ENCODE measurements at places on chromosomes 16 and 17.

GRCh38 chr16:74268372-74268782 is 28.2 kb upstream of the PSMD7 start:
- DNase-seq: no peak

GRCh38 chr17:2042390-2042847 is 597 bp downstream of the OVCA2 start:
- no peak for DNase-seq

GRCh38 chr16:70779361-70779760 is 21.6 kb downstream of the VAC14 start:
- DNase-seq: no peak

GRCh38 chr17:39194985-39195524 is 2.4 kb downstream of the CACNB1 start:
- peak; percentile 21 for DNase-seq

DNA sequence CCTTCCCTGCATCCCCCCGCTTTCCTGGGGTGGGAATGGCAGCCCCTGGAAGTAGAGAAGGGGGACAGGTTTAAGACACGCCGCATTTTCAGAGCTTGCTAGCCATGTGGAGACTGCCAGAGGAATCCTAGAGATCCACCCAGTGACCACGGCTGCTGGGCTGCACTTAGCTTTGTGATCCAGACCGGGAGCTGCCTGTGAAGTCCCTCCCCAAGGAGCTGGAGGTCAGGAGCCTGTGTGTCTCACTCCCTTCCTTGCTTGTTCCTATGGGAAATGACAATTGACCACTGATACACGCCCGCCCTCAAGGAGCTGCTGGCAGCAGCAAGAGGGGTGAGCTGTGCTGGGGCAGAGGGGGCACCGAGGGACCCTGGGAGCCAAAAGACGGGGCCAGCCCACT is 73.7 kb downstream of the SREBF1 start:
- DNase-seq: no peak

- DNase-seq: no peak
These were observed 2.6 kb downstream of the WNT9B start for GRCh38 chr17:46853896-46854444.

DNA sequence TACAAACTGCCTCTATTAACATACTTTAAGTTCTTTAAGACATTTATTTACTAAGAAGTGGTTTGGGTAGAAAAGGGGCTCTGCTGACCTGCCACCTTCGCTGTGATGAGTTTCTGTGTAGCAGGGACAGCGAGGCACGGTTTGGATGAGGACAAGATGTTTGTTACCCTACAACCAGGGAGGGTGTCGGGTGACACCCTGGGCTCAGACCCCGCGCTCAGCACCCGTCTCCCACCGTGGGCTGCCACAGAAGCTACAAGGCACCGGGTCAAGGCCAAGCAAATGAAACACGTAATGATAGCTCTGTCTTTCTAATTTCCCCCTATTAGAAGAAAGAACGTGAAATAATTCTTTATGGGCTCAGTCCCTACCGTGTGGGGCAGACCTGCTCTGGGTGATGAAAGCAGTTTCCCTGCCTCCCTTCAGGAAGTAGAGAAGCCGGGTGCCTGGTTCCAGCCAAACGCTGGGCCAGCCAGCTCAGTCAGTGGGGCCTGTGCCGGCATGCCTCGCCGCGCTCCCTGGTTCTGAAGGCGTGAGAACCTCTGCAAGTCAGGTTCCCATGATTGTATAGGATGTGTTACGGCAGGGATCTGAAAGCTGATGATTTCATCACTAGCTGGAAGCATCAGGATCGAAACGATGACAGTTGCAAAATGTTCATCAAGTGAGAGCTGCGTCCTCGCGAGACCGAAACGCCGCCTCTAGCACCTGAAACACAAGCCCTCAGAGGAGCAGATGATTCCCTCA is 3.9 kb downstream of the ZNF750 start:
- DNase-seq: no peak

- no peak for DNase-seq
These were observed 9.1 kb downstream of the ASIC2 start for GRCh38 chr17:33284022-33284421.

- no peak for DNase-seq
These were observed 3.5 kb upstream of the UQCC4 start for GRCh38 chr16:1424028-1424427.

DNA sequence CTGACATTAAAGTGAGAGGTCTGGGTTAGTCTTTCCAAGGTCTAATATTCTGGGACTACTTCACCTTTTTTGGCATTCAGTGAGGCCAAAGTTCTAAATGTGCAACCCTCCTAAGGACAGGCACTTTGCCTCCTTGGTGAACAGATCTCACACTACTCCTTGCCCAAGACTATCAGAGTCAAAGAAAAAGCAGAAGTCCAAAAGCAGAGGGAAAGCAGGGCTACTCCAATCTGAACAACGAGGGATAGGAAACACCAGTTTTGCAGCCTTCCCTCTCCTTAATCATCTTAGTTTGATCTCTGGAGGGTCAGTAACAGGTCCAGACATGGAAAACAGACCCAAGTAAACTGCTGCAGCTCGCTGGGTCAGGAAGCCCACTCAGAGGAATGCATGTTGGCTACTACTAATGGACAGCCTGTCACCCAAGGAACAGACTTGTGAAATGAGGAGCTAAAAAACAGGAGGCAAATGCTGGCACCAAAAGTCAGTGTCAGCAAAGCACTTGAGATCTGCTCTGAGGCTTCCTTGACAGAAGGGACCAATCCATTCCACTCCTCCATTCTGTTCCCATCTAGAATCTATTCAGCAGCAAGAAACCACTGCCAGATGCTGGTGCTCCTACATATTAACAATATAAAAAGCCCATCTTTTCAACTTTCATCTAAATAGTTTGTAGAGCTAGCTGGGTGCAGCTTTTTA is 29.9 kb downstream of the DCUN1D3 start:
- DNase-seq: no peak

- no peak for DNase-seq
These were observed 29.4 kb downstream of the ANKFY1 start for GRCh38 chr17:4234401-4234800.

DNA sequence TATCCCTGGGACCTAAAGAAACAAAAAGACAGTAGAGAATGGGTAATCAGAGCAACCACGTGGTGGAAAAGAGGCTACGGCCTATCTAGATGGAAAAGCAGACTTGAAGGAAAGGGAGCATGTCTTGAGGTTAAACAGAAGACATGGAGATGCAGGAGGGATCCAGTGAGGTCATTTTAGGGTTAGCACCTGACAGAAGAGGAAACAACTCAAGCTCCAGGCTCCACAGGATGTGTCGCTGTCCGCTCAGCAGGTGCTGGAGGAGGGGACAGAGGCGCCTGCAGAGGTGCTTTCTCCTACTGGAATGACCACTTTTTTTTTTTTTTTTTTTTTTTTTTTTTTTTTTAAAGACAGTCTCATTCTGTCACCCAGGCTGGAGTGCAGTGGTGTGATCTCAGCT is 47.5 kb upstream of the CLEC3A start:
- no peak for DNase-seq

GRCh38 chr16:67213197-67214019 is 13.5 kb upstream of the TMEM208 start:
- DNase-seq: no peak

GRCh38 chr17:59723041-59723440 is 15.6 kb downstream of the VMP1 start:
- no peak for DNase-seq

DNA sequence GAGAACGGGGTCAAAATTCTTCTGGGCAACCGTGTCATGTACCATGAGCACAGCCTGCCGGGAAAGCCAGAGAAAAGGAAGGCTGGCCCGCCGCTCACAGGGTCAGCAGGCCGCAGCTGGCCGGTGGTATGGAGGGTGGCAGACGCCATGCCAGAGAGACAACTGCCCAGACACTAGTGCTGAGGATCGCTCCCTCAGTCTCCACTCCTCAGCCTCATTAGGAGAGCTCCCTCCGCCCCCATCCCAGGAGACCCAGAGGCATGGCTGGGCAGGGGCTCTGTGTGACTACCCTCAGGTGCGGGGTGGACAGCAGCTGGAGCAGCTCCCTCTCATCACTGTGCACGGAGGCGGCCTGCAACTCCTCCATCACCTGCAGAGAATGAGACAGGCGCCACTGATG is 3.2 kb downstream of the MPP3 start:
- DNase-seq: no peak

DNA sequence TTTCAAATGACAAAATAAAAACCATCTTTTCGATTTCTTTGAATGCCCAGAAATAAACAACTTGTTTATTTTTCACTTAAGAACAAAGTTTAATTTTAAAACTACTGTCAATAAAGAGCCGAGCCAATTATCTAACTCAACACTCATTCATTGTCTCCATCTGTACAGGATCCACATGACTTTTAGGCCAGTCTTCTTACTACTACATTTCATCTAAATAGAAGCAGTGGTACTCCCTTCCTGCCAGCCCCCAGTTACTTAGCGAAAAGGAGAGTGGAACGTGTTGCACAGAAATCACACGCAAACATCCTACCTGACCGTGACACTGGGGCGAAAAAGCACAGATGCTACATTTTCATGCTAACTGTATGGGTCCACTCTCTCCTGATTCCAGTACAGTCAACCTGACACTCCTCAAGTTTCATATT is 1.2 kb downstream of the GNA13 start:
- DNase-seq: no peak

- DNase-seq: no peak
These were observed 12.0 kb downstream of the SNN start for GRCh38 chr16:11679941-11680911.

GRCh38 chr17:76032780-76033108 is 5.6 kb upstream of the EVPL start:
- DNase-seq: no peak

GRCh38 chr17:79581324-79581932 is 29.4 kb downstream of the RBFOX3 start:
- no peak for DNase-seq

GRCh38 chr17:75691371-75691791 is 24.2 kb downstream of the SAP30BP start:
- DNase-seq: no peak

- DNase-seq: no peak
These were observed 150.1 kb downstream of the IRF8 start for GRCh38 chr16:86048882-86049585.
